CD4-positive, alpha-beta T cell treated with Interleukin-6 at 100 ng/mL for 8 hours (primary cell): ENCODE measurements at places on chromosomes 3 and 15.

- DNase-seq = no peak
Observed at GRCh38 chr3:184616436-184616835, 54.9 kb downstream of the EPHB3 start.

DNA sequence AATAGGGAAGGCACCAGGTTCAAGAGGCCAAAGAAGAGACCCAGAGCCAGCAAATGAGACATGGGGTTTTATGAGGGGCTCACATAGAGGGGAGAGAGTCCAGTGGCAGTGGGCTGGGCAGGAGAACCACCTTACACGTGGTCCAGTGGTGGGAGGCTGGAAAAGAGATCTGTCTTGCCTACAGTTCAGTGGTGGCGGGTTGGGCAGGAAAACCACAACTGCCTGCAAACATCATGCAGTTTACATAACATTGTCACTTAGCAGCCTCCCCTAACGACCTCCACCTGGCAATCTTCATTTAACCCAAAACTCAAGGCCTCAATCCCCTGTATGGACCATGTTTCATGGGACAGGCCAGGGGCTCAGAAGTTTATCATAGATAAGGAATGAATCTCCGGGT is 29.1 kb downstream of the CRYGS start:
- DNase-seq = peak; percentile 52

GRCh38 chr15:50049871-50050270 is 69.2 kb downstream of the ATP8B4 start:
- no peak for DNase-seq

GRCh38 chr15:98903377-98904018 is 104.1 kb downstream of the PGPEP1L start:
- DNase-seq = no peak

- no peak for DNase-seq
Observed at GRCh38 chr15:51186181-51186705, 91.5 kb upstream of the TNFAIP8L3 start.

- DNase-seq = peak; percentile 19
Observed at GRCh38 chr3:15361494-15362214, 29.3 kb upstream of the SH3BP5 start.

DNA sequence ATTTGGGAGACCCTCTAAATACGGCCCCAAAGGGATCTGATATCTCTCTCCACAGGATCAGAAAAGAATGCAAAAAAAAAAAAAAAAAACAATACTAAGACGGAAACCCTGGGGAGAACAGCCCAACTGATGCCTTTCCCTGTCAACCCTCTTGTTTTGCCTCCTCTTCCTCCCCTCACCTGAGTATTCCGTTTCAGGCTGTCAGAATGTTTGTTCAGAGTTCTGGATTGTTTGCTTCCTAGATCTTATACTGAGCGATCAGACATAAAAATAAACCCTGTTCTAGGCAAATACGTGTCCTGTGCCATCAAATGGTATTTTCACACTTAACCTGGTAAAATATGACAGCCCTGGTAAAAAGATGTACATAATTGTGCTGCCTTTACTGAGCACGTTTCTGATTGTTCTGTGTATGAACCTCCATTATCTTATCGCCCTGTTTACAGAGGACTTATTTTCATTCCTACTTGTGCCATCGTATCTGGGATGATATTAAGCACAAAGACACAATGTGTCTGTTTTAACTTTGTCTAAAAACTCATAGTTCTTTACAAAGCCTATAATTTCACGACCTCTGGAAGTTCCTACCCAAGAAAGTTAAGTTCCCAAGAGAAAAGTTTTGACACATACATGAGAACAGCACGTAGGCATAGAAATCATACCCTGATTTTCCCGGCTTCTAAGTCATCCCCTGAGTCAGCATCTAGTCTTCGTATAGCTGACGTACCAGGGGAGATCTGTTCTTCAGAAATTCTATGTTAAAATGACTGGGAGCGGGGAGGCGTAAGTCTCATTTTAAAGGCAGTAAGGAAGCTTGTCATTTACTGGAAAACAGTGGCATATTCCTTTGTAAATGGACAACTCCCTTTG is 856 bp downstream of the ZBTB38 start:
- DNase-seq = no peak

DNA sequence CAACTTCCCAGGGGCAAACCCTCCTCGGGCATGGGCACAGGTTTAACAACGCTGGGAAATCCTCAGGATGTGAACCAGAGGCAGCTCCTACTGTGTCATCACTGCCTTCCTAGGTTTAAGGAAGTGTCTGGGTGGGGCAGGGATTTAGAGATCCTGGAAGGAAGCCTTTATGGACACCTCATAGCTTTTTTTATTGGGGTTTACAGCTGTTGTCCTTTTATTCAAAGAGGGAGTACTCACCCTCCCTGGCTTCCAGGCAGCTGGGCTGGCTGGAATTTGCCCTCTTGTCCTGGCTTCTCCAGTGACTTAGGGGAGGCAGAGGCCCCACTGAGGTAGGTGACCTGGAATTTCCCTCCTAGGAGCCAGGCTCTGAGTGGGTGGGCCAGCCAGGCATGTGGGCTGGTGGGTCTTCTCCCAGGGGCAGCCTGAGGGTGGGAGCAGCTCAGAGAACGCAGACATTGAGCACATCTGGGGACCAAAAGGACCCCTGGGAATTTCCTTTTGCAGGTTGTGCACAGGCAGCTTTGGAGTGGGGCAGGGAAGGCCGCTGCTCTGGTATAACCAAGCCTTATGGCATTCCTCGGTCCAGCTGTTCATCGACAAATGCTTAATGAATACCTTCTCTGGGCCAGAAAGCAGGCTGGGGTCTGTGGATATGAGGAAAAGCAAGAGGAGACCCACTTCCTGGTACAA is 13.5 kb upstream of the FAM3D start:
- no peak for DNase-seq

DNA sequence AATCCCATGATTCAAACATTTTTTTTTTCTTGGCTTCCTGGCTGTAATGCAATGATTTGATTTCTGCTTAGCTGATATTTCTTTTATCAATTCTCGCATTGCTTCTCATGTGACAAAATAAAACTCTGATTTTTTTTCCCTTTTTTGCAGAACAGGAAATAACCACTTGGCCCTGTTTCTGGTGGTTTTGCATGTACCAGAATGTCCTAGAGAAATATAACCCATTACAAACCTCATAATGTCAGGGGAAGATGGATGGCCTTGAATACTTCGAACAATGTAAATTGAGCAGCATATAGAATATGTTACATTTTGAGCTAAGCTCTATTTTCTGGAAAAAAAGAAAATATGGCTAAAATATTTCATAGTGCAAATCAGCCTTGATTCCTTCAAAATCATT is 275.6 kb downstream of the RAP2B start:
- no peak for DNase-seq

DNA sequence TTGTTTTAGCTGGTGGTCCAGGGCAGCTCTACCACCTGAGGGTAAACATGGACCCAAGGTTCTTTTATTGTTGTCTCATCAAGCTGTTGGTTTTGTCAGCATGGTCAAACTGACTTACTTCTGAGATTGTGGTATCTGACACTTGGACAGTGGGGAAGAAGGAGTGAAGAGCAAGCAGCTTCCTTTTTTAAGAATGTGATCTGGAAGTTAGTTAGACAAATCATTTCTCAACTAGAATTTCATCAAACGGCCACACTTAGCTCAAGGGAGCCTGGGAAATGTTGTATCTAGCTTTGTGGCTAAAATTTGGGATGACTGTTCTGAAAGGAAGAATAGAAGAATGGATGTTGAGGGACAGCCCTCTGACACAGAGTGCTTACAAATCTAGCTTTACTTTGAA is 215.2 kb downstream of the ZNF621 start:
- DNase-seq = no peak

DNA sequence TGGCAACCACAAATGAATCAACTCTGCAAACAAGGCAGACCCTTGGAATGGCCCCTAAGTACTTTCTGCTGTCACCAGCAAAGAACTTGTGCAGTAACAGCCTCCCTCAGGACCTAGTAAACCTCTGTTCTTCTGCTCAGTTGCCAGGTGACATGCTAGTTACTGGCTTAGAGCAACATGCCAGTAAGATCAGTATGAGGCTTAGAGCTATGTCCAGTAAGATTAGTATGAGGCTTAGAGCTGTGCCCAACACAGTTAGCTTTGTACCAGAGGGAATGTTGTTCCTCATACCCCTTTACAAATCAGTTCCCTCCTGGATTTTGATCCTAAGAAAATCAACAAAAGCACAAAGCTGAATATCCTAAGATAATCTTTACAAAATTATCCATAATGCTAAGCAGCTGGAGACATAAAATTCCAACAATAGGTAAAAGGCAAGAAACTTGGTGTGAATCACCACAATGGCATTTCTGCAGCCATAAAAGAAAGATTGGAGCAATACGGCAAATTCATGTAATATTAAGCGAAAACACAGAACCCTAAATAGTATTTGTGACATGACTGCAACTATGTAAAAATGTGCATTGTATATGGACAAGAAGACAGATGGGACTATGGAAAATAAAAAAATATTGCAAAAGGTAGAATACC is 107.3 kb upstream of the LPP start:
- no peak for DNase-seq

GRCh38 chr15:57272771-57273357 is 103.4 kb upstream of the CGNL1 start:
- DNase-seq = no peak

DNA sequence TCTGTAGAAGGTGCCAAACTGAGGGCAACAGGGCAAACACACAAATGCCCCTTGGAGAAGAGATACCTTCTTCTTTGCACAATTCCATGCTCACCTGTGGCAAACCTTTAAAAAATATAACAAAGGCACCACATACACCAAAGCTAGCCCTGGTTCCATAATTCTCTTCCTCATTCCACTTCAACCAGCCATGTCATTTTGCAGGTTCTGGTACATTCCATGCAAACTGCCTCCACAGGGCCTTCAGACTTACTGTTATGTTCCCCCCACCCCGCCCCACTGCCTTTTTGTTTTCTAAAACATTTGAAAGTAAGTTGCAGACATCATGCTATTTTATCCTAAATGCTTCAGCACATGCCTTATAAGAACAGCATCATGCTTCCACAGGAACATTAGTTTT is 269.0 kb downstream of the NSUN3 start:
- no peak for DNase-seq

GRCh38 chr15:90749754-90750153 is 32.6 kb downstream of the BLM start:
- no peak for DNase-seq

GRCh38 chr3:172447611-172448579 is at the start of gene GHSR:
Gene GHSR, minus strand, starts transcription at chr3:172448456. Its CDS starts 43 bp downstream, at chr3:172448413.
- DNase-seq = peak; percentile 5

- no peak for DNase-seq
Observed at GRCh38 chr15:98069256-98069655, 108.8 kb downstream of the ARRDC4 start.

DNA sequence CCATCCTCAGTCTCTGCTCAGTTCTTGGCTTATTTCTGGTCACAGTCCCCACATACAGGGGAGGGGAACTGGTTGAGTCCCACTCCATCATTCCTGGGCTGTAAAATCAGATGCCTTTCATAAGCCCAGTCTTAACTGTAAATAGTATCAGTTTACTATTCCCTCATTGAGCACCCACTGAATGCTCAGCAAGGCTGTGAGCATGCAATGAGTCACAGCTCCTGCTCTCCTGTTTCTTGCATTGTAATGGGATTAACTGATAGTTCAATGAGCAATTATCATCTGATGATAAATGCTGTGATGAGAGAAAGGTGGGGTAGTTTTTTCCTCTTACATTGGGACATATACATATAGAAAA is 113.6 kb upstream of the TPM1 start:
- DNase-seq = no peak

- DNase-seq = no peak
Observed at GRCh38 chr3:189513281-189514117, 117.7 kb upstream of the TP63 start.

GRCh38 chr3:146974001-146974400 is 368.9 kb upstream of the PLSCR5 start:
- DNase-seq = no peak

- no peak for DNase-seq
Observed at GRCh38 chr15:98174286-98174685, 213.8 kb downstream of the ARRDC4 start.

- DNase-seq = no peak
Observed at GRCh38 chr15:45372041-45372995, 6.0 kb downstream of the GATM start.

- no peak for DNase-seq
Observed at GRCh38 chr3:52866427-52866826, 30.9 kb downstream of the STIMATE start.

- no peak for DNase-seq
Observed at GRCh38 chr3:186298876-186299275, 63.2 kb downstream of the DGKG start.

DNA sequence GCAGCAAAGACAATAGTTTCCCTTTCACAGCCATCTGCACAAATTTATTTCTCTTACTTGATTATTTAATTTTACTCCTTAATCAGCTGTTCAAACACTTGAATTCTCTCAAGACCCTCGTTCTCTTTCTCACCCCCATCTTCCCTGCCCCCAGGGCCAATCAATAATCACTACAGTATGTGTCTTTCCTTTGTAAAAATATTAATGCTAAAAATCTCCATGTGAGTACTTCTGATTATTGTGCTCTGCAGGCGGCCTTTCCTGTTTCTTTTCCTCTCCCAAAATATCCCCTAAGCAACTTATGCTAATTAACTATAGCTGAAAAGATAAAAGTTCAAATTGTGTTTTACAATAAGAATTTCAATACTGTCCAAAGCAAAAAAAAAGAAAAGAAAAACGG is 617.0 kb upstream of the CBLB start:
- no peak for DNase-seq

- no peak for DNase-seq
Observed at GRCh38 chr3:35320646-35321407, 318.5 kb upstream of the ARPP21 start.

- no peak for DNase-seq
Observed at GRCh38 chr15:85609492-85609891, 185.2 kb downstream of the KLHL25 start.

- no peak for DNase-seq
Observed at GRCh38 chr15:92091155-92091734, 237.7 kb downstream of the SLCO3A1 start.

GRCh38 chr3:115712871-115713270 is 89.6 kb downstream of the GAP43 start:
- DNase-seq = no peak

GRCh38 chr3:122004991-122005565 is 17.0 kb downstream of the ILDR1 start:
- no peak for DNase-seq

DNA sequence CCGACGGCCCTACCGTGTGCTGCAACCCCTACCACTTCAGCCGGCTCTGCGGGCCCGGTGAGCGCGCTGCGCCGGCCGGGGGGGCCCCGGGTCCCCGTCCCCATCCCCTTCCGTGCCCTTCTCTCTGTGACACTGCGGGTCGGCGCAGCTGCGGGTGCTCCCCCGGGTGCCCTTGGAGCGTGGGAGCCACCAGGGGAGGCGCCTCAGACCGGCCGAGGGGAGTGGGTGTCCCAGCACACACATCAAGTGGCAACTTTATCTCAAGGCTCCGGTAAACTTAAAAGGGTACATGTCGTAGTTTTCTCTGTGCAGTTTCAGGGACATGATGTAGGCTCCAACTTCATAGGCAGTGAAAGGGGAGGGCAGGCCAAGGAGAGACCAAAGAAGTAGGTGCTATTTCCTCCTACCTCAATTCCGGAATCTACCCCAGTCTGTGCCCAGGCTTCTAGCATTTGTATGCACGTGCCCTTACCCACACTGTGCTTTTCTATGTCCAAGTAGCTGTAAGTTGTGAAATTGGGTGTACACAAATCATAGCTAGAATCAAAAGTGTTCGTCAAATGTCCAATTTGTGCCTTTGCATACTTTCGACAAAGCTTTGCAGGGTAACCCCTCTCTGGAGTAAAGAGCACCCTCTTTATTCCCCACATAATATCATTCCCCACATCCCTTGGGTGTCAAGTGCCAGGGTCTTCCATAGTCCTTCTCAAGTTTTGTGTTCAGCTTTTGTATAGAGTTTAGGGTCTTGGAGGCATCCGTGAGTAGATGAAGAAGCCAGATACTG is 2.2 kb downstream of the SMAD6 start:
- no peak for DNase-seq

- DNase-seq = no peak
Observed at GRCh38 chr15:91844928-91845327, 8.6 kb upstream of the SLCO3A1 start.
